GM12891 (cell line): ENCODE measurements at places on chromosomes 11 and 22.

GRCh38 chr11:1217151-1217550, 5.7 kb upstream of the MUC5B start:
- DNase-seq: no peak

- DNase-seq: no peak
These were observed 708.9 kb downstream of the FAM181B start for GRCh38 chr11:82024760-82025159.

DNA sequence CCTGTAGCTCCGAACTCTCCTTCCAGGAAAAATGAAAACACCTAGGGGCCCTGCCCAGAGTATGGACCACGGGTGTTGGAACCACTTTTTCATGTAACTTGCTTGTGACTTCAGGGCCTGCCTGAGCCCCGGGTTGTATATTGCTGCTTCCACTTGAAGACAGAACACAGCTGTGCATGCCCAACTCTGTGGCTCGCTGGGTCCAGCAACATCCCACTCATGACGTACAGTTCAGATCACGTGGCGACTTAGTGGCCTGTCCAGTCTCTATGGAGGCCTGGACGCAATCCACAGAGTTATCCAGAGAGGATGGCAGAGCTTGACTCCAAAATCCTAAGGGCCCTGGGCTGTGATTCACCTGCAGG, 6.8 kb downstream of the C11orf21 start:
- no peak for DNase-seq

GRCh38 chr11:11306855-11307254, 46.2 kb downstream of the CSNK2A3 start:
- no peak for DNase-seq

- DNase-seq: no peak
These were observed 135.9 kb downstream of the FDX1 start for GRCh38 chr11:110565357-110566336.

- no peak for DNase-seq
These were observed 28.1 kb upstream of the ACAT1 start for GRCh38 chr11:108093128-108093904.

GRCh38 chr22:49527611-49528419, 299.9 kb downstream of the BRD1 start:
- DNase-seq: no peak

- no peak for DNase-seq
These were observed 5.2 kb upstream of the OAF start for GRCh38 chr11:120205596-120206161.

- no peak for DNase-seq
These were observed 197.7 kb upstream of the CTSC start for GRCh38 chr11:88535266-88535665.

DNA sequence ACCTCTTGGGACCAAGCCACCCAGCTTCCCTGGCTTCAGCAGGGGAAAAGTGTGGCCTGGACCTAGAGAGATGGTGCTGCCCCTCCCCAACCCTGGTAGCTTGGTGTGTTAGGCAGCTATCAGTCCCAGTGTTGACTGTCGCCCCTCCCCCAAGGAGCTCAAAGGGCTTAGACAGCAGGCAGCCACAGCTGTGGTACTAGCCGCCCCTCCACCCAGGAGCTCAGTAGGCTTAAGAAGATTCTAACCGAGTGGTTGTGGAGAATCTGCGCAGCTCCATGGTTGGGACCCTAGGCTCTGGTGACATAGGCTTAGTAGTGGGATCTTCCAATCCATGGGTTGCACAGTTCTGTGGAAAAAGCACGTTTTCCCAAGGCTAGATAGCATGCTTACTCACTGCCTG, 458.4 kb upstream of the LRRC4C start:
- no peak for DNase-seq

GRCh38 chr22:37627121-37627520, 12.3 kb upstream of the SH3BP1 start:
- DNase-seq: no peak

DNA sequence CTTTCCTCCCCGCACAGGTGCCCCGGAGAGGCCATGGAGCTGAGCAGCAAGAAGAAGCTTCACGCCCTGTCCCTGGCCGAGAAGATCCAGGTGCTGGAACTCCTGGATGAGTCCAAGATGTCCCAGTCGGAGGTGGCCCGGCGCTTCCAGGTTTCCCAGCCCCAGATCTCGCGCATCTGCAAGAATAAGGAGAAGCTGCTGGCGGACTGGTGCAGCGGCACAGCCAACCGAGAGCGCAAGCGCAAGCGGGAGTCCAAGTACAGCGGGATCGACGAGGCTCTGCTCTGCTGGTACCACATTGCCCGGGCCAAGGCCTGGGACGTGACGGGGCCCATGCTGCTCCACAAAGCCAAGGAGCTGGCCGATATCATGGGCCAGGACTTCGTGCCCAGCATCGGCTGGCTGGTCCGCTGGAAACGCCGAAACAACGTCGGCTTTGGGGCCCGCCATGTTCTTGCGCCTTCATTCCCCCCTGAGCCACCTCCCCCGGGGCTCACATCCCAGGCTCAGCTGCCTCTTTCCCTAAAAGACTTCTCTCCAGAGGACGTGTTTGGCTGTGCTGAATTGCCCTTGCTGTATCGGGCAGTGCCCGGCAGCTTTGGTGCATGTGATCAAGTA, 1.3 kb downstream of the TIGD3 start:
- DNase-seq: no peak

DNA sequence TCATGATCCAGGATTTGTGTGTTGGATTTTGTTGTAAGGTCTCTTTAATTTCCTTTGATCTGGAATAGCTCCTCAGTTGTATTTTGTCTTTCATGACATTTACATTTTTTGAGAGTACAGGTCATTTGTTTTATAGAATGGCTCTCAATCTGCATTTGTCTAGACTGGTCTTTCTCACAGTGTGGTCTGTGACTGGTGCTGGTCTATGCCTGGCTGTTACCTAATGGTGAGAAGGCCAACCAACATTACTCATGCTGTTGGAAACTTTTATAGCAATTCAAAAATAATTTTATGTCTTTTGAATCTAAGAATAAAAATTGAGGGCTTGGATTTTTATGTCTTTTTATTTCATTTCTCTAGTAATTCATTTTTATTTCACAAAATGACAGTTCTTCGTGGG, 3.9 kb upstream of the NCR3LG1 start:
- no peak for DNase-seq

DNA sequence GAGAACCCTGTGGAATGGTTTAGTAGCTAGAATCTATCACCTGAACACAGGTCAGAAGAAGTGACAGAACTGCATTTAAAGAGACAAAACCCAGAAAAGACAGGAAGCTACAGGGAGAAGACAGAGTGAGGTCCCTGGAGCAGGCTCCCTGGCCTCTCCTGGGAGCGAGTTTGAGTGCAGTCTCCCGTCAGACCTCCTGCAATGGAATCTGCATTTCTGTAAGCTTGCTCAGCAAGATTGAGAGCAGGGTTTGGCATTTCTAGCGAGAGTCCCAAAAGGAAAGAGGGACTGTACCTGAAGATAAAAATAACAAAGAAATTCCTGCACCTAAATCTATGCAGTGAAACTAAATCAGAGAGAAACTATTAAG, 74.2 kb downstream of the MORC2 start:
- DNase-seq: no peak

GRCh38 chr11:5631969-5632635, 7.3 kb downstream of the TRIM34 start:
- peak; percentile 37 for DNase-seq

- DNase-seq: no peak
These were observed 84.9 kb upstream of the HMGXB4 start for GRCh38 chr22:35172442-35172841.

GRCh38 chr11:133937015-133937414, 19.8 kb downstream of the IGSF9B start:
- no peak for DNase-seq

DNA sequence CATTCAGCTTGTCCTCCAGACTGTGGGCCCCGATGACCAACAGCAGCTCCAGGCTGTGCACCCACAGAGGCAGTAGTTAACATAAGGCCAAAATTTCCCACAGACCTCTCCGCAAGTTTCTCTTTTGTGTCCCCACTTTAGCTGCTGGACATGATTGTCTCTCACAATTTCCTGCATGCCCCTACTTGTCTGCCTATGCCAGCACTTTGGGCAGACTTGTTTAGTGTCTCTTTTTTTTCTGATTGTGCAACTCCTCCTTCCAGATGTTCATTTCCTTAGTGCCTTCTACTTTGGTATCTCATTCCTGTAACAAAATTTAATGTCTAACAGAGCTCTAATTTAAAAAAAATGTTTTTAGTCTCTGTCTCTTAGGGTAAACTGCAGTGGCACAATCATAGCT, 23.8 kb upstream of the SCN3B start:
- no peak for DNase-seq

DNA sequence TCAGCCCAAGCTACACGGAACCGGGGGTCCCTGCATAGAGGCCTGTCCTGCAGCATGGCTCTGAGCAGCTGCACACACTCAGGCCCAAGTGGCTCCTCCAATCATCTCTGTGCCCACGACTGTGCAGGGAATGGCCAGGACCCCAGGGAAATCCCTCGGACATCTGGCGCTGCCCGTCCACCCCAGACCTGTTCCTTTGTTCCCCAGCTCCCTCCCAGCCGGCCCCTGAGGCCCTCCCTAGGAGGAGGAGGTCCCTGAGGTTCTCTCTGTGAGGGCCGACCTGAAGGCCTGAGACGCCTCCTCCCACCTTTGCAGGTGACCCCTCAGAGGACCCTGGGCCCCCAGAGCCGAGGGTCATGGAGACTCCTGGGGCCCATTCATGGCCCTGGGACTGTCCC, 1.1 kb downstream of the MLC1 start:
- DNase-seq: no peak

DNA sequence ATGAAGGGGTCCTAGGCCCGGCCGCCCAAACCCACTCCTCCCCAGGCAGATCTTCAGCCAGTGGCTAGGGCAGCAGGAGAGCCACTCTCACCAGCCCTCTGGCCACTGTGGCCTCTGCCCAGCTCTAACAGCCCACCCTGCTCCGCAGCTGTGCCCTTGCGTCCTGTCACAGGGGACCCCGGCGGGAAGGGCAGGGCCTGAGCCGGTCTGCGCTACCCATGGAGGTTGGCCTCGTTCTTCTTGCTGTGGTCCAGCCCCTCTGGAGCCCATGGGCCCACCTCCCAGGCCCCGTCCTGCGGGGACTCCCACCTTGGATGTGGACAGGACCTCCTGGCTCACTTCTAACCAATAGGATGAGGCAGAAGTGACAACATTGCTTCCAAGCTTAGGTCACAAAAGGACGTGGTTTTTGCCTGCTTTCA, 38.3 kb upstream of the TH start:
- no peak for DNase-seq

GRCh38 chr11:77083566-77084245, 16.9 kb downstream of the CAPN5 start:
- DNase-seq: no peak

DNA sequence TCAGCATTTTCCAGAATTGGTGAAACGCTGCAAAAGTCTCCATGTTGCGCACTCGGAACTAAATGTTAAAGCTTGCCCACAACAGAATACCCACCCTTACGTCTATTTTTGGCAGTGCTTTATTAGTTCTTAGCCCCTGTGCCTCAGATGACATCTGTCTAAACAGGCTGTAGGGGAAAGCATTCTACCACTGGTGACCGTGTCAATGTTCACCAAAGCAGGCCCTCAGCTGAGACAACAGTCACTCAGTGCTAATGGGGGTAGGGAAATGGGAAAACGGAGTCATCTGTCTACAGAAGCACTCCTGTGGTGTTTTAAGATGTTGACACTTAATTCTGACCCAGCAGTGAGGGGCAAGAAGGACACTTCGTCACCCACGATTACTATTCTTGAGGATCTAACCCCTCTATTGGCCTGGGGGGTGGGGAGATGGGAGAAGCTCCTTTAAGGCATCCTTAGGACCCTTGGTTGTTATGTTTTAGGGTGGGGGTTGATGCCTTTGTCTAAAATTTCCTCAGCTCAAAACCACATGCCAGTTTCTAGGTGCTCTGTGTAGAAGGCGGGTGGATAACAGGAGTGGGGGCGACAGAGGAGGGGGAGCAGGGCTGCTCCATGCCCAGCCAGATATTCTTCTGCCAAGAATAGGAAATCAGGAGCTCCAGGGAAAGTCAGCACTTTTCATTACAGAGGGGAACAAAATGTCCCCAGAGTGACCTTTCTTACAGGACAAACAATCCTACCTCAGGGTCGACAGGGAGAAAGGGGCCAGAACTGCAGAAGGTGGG, 15.6 kb upstream of the MFRP start:
- no peak for DNase-seq

GRCh38 chr22:22710719-22711531, 66.5 kb downstream of the GGTLC2 start:
- DNase-seq: no peak

DNA sequence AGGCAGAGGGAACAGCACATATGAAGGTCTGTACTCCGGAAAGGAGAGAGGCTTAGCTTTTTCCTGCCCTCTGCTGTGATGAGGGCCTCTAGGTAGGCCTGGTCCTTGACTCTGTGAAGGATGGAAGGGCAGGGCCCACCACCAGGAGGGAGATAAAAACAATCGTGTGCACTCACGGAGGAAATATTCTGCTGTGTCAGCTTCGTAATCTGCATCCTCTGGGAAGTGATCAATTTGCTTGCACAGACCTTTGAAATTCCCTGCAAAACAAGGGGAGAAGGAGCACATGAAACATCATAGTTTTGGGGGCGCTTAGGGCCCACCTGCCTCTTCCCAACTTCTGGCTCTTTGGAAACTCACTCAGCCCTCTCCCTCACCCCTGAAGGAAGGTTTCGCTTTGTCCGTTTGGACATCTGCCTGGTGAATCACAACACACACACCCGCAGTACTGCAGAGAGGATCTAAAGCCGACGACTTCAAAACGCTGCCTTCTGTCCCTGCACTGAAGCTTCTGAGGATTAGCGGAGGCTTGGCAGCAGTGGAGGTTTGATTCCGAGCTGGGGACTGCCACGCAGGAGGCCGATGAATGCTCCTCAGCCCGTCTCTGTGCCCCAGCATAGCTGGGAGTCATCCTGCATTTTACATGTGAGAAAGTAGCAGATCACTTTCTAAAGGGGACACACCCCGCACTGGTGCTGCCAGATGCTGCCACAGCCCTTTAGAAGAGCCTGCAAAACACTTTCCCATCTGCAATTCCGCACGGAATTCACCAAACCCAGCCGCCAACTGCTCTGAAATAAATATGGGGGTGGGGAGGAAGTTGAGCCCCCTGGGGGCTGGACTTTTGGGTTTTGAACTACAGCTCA, 58.6 kb upstream of the EIF3D start:
- DNase-seq: no peak

DNA sequence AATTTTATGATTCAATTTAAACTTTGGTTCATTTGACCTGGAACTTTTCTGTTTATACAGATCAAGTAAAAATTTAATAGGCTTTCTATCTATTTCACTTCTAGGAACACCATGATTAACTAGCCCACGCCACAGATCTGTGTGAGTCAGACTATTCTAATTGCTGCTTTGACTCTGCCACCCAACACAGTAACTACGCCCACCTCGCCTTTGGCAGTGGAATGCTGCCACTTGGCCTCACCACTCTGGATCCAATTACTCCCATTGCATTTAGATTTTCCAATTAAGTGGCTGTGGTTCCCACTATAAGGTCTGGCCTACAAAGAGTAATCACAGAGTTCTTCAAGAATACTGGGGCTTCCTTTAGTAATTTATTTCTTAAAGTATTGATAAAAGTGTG, 46.6 kb upstream of the LIN7C start:
- DNase-seq: no peak

- no peak for DNase-seq
These were observed 1112.0 kb upstream of the CCDC90B start for GRCh38 chr11:84398017-84398626.

- no peak for DNase-seq
These were observed 28.6 kb downstream of the PTPRJ start for GRCh38 chr11:48008951-48009270.
